ENCODE measurements at places on chromosomes 4 and X.

- peak; percentile 40 for DNase-seq
Observed at GRCh38 chrX:2707334-2707760, 16.3 kb downstream of the CD99 start.

DNA sequence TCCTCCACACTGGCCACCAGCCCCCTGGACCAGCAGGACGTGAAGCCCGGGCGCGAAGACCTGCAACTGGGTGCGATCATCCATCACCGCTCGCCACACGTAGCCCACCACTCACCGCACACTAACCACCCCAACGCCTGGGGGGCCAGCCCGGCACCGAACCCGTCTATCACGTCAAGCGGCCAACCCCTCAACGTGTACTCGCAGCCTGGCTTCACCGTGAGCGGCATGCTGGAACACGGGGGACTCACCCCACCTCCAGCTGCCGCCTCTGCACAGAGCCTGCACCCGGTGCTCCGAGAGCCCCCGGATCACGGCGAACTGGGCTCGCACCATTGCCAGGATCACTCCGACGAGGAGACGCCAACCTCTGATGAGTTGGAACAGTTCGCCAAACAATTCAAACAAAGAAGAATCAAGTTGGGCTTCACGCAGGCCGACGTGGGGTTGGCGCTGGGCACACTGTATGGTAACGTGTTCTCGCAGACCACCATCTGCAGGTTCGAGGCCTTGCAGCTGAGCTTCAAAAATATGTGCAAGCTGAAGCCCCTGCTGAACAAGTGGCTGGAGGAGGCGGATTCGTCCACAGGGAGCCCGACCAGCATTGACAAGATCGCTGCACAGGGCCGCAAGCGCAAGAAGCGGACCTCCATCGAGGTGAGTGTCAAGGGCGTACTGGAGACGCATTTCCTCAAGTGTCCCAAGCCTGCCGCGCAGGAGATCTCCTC is 600 bp downstream of the POU3F4 start:
- DNase-seq = no peak

GRCh38 chrX:119728487-119728886 is 29.9 kb upstream of the SOWAHD start:
- DNase-seq = no peak

GRCh38 chr4:114108869-114109268 is 129.4 kb upstream of the ARSJ start:
- no peak for DNase-seq

DNA sequence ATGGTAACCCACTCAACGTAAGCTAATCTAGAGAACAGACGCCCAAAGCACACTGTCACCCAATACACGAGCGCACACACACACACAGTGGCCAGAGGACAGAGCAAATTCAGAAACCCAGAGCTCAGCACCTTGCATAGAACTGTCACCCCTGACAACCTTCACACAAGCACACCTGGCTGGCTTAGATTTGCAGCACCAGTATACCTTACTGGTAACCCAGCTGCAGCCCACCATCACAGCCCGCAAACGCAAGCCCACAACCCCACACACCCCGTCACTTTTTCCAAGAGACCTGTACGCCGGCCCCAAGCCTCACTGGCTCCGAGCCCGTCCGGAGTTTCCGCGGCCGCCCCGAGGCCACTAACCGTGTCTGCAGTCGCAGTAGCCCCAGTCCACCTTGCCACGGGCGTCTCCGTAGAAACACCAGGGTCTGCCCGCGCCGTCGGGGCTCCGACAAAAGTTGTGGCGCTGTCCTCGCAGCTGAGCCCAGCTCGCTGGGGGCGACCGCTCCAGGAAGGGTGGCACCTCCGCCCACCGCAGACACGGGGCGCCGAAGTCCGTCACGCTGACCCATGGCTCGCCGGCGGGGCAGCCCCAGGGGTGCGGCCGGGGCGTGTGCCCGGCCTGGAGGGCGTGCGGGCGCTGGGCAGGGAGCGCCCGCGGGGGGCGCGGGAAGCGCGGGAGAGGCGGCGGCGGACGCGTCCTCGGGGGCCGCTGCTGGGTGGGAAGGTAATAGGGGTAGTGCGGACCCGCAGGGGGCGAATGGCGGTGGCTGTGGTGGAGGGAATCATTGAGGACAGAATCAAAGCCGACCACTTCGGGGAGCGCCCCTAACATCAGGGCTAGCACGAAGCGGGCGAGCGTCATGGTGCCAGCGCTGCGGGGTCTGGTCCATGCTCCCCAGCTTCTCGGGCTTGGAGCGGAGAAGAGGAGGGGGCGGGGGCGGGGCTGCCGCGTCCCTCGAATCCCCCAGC is 664 bp downstream of the PRSS12 start:
- DNase-seq = no peak

DNA sequence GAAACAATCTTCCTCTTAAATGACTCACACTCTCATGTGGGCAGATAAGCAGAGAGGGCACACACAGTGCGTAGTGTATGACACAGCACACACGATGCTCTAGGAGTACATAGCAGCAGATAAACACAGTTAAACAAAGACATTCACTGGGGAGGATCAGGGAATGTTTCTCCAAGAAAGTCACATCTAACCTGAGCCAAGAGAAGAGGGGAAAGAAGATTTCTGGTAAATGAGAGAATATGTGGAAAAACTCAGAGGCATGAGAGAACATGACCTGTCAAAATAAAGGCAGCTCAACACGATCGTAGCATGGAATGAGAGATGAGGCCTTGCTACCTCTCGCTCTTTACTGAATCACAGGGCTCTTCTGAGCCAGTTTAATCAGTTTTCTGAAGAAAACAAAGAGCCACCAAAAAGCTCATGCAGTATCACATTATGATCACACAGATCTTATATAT is 251.0 kb downstream of the ANK2 start:
- DNase-seq = no peak

DNA sequence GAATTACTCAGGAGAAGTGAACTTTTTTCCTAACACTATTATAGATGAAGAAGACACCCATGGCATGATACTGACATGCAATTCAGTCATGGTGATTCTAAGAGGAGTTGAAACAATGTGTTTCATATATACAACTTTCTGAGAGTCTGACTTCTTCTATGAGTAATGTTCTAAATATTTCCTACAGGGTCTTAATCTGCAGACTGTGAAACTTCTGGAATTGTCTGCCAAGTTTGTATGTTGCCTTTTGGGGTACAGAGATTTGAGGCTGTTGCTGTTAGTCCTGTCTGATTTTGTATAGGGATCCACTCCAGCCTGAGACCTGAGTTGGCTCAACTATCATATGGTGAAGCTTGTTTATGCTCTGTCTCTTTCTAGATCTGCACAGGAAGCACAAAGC is 160.6 kb upstream of the GATB start:
- no peak for DNase-seq

DNA sequence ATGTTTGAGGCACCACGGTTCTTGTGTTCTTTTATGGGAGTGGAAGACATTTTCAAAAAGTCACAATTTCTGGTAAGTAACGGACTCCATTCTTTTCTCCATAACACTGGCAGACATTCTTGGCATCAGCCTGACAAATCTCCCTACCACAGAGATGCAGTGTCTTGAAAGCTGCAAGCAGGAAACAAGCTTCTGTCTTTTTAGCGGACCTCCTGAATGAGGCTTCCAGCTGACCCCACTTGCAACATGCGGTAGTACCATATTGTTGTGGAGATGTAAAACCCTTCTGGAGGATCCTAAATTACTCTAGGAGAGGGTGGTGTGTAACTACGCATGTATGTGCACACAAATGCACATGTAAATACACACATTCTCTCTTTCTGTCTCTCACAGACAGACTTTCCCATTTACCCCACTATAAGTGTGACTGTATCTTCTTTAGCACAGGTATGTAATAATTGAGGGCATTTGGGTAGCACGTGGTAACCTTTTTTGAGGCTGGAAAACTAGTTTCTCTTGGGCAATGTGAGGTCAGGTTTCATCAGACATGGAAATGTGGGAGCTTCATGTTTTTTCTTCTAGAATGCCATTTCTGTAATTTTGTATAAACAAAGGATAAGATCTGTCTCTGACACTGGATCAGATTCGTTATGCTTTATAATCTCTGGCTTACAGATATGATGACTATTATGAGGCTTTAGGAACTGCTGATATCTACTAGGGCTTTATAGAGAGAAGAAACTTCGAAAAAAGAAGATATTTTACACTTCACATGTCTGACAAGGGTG is 130.1 kb downstream of the MGST2 start:
- DNase-seq = no peak

GRCh38 chrX:140141444-140142029 is 176.2 kb upstream of the CXorf66 start:
- no peak for DNase-seq

Data from stimulated activated CD8-positive, alpha-beta memory T cell treated with anti-CD3 and anti-CD28 coated beads, Interleukin-4, amount 100 ng/mL, for 4 hours (primary cell).